ENCODE measurements at places on chromosomes 2 and 18.

DNA sequence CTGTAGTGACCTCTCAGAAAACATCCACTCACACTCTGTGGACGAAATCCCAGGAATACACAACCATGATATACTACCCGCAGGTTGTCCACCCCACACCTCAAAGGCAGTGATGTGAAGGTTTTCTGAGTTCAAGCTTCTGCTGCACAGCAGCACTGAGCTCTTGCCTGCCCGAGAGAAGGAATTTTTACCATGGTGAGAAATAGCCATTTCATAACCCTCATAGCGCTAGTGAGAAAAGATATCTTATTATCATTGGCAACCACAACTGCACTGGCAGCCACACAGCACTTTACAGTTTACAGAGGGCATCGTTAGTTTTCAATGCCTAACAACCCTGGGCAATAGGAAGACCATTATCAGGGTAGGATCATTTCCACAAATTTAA, 36.9 kb downstream of the NAPG start:
- no peak for DNase-seq

GRCh38 chr18:33562741-33563140, 15.3 kb upstream of the ASXL3 start:
- no peak for DNase-seq

DNA sequence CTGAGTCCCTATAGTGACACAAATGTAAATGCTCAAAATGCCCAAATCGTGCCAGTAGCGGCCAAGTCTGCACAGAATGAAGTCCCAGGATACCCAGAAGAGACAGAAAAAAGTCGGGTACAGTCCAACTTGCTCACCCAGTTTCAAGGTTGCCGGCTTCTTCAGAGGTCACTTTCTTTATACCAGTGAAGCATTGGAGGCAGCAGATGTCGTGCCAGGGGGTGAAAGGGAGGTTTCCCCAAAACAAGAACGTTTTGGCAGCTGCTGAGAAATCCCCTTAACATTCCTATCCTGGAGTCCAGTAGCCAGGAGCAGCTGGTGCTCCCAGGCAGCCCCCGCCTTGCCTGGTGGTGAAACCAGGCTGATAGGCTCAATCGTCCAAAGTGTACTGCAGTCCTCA, 58.1 kb upstream of the MCFD2 start:
- DNase-seq: no peak

GRCh38 chr2:207236156-207236935, 70.6 kb upstream of the KLF7 start:
- no peak for DNase-seq

DNA sequence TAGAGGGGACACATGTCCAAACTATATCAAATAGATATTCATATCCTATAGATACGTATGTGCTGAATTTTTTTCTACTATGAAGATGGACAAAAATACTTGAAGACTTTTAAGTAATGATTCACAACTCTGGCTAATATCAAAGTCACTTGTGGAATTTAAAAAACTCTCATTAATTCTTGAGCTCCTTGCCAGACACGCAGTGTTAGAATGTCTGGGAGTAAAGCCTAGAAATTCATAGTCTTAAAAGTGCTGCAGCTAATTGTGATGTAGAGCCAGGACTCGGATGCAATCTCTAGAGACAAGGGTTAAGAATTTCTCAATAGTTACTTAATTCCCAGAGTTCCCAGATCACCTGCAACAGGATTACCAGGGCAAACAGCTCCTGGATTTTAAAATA, 107.4 kb downstream of the ARL6IP6 start:
- peak; percentile 71 for DNase-seq

DNA sequence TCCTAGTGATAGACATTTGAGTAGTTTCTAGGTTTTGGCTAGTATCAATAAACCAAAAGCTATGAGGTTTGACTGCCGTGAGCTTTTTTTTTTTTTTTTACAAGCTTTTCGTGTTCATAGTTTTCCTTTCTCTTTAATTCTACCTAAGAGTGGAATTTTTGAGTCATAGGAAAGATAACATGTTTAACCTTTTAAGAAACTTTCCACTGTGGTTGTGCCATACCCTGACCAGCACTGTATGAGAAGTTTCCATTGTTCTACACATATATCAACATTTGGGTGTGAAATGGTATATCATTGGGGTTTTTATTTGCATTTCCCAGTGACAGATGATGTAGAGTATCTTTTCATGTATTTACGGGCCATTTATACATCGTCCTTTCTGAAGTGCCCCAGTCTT, 31.7 kb downstream of the UBE2F start:
- DNase-seq: no peak

Data from AG20443 (cell line).